ENCODE measurements at places on chromosomes 2 and 18.

- DNase-seq, result no peak
These were observed 636.3 kb downstream of the TSN start for GRCh38 chr2:122391726-122392125.

DNA sequence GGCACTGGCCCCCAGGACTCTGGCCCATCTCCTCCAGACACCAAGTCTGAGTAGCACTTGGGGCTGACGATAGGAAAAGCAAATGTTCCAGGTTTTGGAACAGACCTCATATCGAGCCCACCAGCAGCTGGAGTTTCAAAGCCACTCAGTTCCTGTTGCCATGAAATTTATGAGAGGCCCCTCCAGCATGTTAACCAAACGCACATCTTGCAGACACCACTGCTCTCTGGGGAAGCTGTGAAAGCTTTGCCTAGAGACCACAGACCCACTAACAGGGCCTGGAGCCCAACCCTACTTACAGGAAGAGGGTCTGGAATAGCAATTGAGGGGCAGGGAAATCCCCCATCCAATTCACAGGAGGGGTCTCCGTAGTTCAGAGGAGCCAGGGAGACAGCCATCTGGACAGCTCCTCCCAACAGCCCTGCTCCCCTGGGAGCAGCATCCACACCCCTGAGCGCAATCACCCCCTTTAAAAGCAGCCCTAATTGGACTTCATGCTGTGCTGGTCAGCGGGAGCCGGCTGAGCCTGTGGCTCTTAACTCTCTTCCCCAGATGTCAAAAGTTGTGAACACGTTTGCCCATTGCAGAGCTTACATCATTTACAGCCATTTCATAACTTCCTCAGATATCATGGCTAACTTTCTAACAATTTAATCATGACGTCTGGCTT is 81.3 kb downstream of the TGFA start:
- DNase-seq, result no peak

DNA sequence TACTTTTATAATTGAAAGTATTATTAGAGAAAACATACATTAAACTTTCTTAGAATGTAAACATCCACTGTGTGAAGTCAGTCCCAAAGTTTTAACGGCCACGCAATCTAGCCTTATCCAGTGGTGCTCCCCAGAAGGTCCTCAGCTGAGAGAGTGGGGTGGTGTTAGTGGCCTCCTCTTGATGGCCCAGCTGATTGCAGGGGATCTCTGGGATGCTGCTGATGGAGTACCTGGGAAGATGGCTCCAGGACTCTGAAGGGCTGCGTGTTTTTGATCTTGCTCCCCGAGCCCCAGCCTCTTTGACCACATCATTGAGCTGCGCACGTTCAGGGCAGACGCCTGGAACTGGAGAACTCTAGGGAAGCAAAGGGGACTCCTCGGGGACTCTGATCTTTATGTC is 181.4 kb downstream of the FAM210A start:
- no peak for DNase-seq

DNA sequence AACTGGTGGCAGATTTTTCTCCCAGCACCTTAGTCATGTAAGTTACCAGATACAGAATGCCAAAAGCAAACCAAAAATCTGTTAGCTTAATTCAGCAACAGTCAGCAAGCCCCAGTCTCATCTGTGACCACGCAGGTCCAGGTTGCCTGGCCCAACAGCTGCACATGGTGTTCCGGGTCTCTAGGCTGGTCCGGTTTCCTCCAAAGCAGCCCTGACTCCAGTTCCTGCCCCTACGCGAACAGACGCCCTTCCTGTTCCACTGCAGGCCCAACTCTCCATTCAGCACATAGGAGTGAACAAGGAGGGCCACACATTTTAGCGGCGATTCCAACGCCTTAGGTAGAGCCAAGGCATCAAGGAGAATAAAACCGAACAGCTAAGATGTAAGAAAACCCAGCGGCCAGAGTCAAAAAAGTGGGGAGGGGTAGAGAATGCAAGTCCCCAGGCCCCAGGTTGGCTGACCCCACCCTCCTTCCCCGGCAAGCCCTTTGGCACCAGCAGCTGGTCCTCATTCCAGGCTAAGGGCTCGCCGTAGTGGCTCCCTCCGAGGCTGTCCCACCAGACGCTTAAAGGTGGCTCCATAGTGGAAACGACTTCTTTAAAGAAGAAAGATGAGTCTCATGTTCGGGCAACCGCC is 1.5 kb downstream of the STK25 start:
- DNase-seq, result no peak

- no peak for DNase-seq
These were observed 98.7 kb downstream of the GRB14 start for GRCh38 chr2:164522561-164522981.

Measured in fibroblast of mammary gland (primary cell).